ENCODE measurements at places on chromosomes 1 and 21.

- DNase-seq, result no peak
These were observed 9.9 kb downstream of the OBSCN start for GRCh38 chr1:228217551-228218344.

GRCh38 chr1:161206411-161207140 is 4.4 kb downstream of the NDUFS2 start:
- DNase-seq, result no peak

DNA sequence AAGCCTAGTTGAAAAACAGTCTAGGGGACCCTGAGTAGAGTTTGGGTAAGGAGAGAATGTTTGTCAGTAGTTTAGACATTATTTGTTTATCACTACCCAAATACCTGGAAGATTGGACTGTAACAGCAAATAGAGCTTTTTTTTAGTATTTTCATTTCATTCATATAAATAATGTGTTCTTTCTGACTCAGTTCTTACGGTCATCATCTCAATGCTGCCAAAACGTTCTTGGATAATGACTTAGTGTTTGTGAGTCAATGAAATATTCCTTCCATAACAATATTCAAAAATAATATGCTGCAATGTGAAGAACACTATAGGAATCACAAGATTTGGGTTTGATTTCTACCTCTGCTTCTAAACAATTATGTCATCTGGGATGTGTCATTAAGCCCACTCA is 400.0 kb upstream of the PKN2 start:
- DNase-seq, result no peak

DNA sequence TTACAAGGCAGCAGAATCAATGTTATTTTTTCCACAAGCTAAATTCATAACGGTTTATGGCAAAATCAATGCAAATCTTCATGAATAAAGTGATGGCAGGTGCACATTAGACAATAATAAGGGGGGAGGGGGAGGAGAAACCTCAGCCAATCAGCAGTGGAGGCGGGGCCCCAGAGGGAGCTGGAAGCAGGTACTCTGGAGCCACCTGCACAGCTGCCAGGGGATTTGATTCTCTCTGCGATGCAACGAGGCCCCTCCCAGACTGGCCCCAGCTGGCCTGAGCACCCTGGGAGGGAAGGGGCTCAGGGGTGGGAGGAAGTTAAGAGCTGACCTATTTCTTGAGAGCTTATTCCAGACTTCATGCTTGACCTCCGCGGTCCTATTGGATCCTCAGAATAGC is 127.8 kb upstream of the IGSF21 start:
- DNase-seq, result no peak

GRCh38 chr1:54777431-54777830 is 13.1 kb upstream of the PARS2 start:
- DNase-seq, result no peak

DNA sequence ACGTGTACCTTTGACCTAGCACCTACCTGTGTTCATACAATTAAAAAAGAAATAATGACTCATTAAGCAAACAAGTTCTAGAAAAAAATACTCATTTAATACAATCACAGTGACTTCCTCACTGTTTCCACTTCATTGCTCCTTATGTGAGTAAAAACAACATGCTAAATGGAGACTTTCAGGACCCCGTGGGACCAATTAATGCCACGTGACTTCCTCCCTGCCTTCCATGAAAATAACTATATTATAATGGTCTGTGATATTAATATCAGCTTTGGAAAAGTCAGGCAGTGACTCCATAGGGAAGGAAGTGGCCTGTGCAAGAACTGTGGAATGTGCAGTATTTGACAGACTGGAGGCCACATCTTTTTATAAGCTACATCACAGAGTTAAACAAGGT is 337.8 kb downstream of the HLX start:
- no peak for DNase-seq

GRCh38 chr1:6365047-6365446 is 28.5 kb downstream of the ACOT7 start:
- DNase-seq, result no peak

- DNase-seq, result no peak
These were observed 24.8 kb upstream of the IFFO2 start for GRCh38 chr1:18981242-18981641.

GRCh38 chr1:47438165-47439016 is 547 bp downstream of the FOXD2 start:
- no peak for DNase-seq

GRCh38 chr1:4431491-4431890 is 222.9 kb upstream of the AJAP1 start:
- DNase-seq, result no peak

GRCh38 chr1:30522031-30523004 is 201.1 kb downstream of the MATN1 start:
- DNase-seq, result no peak

DNA sequence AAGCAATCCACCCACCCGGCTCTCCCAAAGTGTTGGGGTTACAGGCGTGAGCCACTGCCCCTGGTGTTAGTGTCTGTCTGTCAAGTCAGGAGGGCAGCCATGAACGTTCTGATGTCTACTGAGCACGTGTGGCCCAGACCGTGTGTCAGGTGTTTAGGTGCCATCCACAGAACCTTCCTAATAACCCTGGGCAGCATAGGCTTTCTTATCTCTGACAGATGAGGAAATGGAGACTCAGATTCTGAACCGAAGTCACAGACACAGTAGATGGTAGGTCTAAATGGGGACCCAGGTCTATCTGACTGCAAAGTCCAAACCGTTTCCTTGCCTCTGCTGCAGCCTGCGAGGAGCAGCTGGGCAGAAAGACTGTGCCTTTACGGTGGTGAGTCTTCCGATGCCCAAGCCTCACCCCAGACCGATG is 622 bp upstream of the IL6R start:
- DNase-seq, result no peak

DNA sequence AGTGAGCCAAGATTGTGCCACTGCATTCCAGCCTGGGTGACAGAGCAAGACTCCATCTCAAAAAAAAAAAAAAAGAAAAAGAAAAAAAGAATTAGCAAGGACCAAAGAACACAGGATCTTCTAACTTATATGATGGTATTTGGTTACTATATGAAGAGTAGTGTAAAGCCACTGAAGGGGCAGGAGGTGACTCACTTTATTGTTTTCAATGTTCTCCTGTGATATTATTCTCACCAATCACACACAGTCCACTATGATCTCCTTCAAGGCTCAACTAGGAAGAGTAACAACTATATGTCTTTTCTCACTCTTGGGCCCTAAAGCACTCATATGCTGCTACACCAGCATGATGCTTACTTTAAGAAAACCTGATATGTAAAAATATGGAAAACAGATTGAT is 26.7 kb downstream of the RC3H1 start:
- no peak for DNase-seq

DNA sequence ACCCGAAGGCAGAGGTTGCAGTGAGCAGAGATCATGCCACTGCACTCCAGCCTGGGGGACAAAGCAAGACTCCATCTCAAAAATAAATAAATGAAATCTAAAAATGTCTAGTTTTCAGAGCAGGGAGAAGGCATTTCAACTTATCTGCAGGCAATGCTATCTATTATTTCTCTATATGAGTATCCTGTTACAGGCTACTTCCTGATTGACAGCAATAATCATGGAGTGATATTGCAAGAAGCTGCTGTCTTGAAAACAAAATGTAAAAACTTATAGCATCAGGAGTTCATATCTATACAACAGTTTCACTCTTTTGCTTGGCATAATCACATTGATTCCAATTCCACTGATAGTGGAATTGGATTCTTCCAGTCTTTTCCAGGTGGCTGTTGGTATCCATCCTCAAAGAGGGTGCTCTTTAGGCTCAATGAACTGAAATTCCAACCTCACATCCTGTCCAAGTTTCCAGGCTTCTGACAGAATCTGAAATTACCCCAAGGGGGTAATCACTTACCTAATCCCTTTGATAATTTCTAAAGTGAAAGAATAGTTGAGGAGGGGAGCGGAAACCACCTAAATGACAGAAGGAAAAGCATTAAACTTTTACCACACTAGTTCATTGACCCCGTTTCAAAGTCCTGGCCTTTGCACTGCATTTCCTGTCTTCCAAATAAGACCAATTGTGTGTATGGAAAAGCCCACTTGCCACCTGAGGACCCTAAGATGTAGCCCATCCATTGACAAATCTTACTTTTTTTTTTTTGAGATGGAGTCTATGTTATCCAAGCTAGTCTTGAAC is 107.6 kb downstream of the GLUL start:
- DNase-seq, result no peak

GRCh38 chr1:178220094-178220493 is 126.2 kb downstream of the RASAL2 start:
- DNase-seq, result no peak

GRCh38 chr1:182340233-182341058 is 51.1 kb downstream of the GLUL start:
- no peak for DNase-seq

DNA sequence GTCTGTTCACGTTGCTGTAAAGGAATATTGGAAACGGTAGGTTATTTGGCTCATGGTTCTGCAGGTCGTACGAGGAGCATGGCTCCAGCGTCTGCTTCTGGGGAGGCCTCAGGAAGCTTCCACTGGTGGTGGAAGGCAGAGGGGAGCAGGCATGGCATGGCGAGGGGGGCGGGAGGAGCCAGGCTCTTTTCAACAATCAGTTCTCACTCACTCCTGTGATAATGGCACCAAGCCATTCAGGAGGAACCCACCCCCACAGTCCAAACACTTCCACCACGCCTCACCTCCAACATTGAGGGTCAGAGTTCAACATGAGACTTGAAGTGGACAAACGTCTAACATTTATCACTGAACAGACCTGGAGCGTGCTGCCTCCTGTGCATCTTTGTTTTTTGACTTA is 141.2 kb downstream of the PGBD5 start:
- DNase-seq, result no peak

- DNase-seq, result no peak
These were observed 112.1 kb downstream of the PHTF1 start for GRCh38 chr1:113647164-113647563.

DNA sequence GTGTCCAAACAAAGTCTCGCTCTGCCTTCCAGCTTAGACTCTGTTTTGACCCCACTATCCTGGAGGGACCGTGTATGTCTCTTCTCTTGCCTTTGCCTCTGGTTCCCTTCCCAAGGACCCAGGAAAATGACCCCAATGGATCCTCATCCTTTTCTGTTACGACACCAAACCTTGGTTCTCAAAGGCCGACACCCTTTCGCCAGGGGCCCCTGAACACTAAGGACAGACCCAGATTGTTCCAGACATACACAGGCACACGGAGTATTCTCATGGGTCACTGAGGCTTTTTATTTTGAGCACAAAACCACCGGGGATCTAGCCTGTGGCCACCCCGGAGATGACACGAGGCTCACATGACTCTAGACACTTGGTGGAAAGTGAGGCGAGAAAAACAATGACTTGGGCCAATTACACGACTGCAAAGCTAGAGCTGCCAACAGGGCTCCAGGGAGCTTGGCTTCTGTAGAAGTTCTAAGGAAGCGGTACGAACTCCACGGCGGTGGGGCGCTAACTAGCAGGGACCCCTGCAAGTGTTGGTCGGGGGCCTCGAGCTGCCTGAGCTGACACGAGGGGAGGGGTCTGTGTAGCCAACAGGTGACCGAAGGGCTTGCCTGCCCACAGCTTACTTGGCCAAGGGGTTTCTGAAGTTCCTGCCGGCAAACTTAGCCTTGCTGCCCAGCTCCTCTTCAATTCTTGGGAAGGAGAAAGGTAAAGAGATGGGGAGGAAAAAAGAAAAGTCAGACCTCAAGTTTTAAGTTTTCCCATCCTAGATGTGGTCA is 17.6 kb downstream of the ENO1 start:
- DNase-seq, result no peak

GRCh38 chr1:204563307-204563706 is 47.1 kb downstream of the MDM4 start:
- no peak for DNase-seq

DNA sequence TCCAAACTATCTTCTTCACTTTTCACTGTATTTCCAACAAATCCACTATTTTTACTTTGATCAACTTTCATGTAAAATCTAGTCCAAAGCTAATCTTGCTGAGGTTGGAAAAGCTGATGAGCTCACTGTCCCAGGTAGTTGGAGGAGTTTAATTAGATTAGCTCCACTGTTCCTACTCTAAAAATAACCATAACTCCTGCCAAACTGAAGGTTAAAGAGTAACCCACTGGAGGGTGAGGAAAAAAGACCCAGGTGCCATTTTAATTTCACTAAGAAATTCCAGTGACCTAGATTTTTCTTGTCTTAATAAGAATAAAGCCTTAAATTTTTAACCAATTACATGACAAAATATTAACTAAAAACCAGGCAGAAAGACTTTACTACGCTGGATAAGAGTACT is 15.3 kb downstream of the DCAF8 start:
- DNase-seq, result no peak

- DNase-seq, result no peak
These were observed 7.8 kb upstream of the PHLDA3 start for GRCh38 chr1:201476670-201477344.

DNA sequence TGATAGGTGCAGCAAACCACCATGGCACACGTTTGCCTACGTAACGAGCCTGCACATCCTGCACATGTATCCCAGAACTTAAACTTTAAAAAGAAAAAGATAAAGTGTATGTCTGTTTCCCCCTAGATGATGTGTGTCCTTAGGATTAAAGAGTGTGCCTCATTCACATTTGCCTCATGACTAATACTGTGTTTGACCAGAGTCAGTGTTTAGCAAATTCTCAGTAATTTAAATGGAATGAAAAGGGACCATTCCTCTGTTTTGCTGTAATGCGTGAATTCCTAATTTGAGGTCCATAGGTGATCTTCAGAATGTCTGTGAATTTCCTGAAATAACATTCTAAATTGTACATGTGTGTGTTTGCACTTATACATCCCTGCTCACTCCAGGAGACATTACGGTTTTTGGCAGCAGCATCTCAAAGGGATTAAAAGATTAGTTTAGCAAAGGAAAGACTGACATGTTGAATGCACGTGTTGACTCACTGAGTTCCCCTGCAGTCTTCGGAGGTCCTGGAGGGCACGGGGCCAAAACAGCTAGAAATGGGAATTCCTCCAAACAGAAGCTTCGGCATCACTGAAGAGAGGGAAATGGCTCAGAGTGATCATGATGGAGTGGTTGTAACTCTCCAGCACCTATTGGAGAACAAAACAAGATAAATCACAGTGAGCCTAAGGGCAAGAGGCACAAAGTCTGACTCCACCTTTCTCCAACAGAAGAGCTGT is 19.1 kb upstream of the SLC35F3 start:
- DNase-seq, result no peak

GRCh38 chr1:204931768-204932572 is 61.3 kb downstream of the NFASC start:
- DNase-seq, result no peak

DNA sequence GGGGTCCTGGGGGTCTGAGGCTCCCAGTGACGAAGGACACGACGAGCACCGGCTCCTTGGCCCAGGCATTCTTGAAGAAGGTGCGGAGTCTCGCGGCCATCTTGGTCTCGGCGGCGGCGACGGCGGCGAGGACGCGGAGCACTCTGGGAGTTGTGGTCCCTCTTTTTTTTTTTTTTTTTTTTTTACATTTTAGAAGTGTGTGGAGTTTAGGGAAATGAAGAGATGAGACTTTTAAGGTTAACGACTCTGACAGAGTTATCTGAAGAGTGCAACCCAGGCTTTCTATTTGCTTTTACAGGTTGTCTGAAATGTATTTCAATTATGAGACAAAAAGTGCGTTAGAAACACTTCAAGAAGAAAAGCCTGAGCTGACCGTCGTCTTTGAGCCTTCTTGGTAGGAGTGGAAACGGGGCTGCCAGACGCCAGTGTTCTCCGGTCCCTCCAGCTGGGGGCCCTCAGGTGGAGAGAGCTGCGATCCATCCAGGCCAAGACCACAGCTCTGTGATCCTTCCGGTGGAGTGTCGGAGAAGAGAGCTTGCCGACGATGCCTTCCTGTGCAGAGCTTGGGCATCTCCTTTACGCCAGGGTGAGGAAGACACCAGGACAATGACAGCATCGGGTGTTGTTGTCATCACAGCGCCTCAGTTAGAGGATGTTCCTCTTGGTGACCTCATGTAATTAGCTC is 9.7 kb downstream of the OR2B11 start:
- DNase-seq, result peak; percentile 4

GRCh38 chr1:169527451-169528214 is 41.9 kb upstream of the SLC19A2 start:
- no peak for DNase-seq
